ENCODE measurements at places on chromosomes 12 and 14.

DNA sequence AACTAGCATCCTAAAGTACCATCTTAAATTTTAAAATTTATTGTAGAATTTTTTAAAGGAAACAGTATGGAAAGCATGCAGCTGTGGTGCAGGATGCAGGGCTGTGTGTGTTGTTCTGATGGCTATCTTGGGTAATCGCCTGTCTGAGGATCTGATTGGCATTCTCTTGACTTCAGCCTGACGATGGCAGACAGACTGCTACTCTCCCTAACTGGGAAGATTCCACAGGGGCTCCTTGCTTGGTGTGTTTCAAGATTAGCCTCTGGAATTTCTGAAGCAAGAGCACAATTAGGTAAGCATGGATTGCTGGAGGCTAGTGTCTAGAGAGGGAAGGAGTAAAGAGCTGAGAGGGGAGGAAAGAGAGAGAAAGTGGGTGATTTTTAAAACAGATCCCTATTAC is 696.8 kb upstream of the LRFN5 start:
- no peak for DNase-seq

DNA sequence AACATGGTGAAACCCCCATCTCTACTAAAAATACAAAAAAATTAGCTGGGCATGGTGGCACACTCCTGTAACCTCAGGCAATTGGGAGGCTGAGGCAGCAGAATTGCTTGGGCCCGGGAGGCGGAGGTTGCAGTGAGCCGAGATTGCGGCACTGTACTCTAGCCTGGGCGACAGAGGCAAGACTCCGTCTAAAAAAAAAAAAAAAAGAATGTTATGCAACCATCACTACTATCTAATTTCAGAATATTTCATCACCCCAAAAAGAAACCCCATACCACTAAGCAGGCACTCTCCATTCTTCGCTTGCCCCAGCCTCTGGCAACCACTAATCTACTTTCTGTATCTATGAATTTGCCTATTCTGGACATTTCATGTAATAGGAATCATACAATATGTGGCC is 68.8 kb upstream of the AMN start:
- no peak for DNase-seq

DNA sequence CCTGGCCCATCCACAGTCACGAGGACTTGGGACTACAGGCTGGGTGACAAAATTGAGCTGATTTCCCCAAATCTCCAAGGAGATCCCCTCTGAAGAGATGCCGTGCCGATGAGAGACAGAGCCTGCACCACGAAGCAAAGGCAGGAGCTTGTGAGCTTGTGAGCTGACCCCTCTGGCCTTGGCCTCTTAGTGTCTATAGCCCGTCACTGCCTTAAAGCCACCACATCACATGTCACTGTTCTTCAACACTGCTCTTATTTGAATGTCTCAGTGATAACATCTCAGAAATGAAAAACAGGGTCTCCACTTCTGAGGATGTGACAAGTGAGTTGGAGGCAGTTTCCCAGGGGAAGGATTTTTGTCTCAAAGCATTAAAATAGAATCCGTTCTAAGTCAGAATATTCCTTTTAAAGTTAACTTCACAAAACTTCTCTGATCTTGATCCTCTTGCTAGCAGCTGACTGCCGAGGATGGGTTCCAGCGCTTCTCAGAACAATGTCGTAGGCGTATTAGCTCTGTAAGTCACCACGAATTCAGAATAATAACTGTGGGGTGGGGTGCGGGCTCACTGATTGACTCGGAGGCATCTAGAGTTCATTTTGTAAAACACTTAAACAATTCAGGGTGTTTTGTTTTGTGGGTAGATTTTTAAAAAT is 37.5 kb downstream of the CHST11 start:
- no peak for DNase-seq

GRCh38 chr12:99388671-99389195 is 258.8 kb upstream of the GARIN6 start:
- DNase-seq = no peak

- DNase-seq = no peak
Observed at GRCh38 chr12:60845696-60846095, 1249.9 kb downstream of the SLC16A7 start.

GRCh38 chr12:80317307-80317706 is 126.7 kb upstream of the PTPRQ start:
- DNase-seq = no peak

DNA sequence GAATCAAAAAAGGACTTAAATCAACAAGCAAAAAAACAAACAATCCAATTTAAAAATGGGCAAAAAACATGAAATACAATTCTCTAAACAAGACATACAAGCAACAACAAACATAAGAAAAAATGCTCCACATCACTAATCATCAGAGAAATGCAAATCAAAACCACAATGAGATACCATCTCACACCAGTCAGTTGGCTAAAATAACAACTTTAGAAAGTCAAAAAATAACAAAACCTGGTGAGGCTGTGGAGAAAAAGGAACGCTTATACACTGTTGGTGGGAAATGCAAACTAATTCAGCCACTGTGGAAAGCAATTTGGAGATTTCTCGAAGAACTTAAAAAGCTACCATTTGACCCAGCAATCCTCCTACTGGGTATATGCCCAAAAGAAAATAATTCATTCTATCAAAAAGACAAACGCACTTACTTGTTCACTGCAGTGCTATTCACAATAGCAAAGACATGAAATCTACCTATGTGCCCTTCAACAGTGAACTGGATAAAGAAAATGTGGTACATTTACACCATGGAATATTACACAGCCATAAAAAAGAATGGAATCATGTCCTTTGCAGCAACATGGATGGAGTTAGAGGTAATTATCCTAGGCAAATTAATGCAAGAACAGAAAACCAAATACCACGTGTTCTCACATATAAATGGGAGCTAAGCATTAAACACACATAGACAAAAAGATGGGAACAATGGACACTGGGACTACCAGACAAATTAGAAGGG is 26.9 kb downstream of the PRKD1 start:
- no peak for DNase-seq

- no peak for DNase-seq
Observed at GRCh38 chr14:95536036-95536593, 1.3 kb downstream of the GLRX5 start.

- no peak for DNase-seq
Observed at GRCh38 chr14:79584679-79585078, 626.6 kb downstream of the DIO2 start.

DNA sequence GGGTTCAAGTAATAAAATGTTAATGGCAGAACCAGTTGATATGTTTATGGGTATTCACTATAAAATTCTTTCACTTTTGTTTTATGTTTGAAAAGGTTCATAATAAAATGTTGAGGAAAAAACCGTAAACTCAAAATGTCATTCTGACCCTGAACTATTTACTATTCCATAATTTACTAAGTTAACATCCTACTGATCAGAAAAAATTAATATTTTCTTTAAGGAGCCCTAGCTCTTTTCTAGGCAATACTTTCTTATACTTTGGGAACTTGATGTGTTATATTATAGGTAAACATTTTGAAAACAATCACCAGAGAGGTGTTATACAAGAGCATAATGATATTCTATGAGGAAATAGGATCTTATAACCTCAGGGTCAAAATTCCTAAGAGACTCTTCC is 334.6 kb downstream of the ZFP36L1 start:
- DNase-seq = no peak

GRCh38 chr14:100713705-100714104 is 13.0 kb upstream of the DLK1 start:
- no peak for DNase-seq

GRCh38 chr14:65184032-65184764 is 81.9 kb upstream of the MAX start:
- DNase-seq = no peak

DNA sequence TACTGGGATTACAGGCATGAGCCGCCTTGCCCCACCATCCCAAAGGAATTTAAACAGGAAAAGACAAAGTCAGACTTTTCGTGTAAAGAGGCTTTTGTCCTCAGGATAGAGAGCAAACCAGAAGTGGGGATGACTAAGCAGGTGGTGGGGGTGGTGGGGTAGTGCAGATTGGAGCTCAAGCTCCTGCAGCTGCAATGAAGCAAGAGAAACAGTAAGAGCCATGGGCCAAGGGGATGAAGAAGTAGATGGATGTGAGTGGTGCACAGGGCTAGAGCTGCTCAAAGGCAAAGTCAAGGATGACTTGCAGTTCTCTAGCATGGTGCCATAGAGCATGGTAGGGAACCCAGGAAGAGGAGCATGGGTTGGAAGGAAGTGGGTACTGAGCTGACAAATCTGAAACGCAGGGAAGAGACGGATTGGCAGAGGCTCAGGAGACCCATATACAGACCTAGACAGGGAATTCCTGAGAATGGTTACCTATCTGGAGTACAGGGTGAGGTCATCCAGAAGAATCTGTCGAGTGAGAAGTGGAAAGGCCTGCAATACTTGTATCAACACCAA is 11.4 kb upstream of the RNF34 start:
- DNase-seq = no peak

GRCh38 chr14:38616959-38617358 is 361.1 kb upstream of the CLEC14A start:
- DNase-seq = no peak

DNA sequence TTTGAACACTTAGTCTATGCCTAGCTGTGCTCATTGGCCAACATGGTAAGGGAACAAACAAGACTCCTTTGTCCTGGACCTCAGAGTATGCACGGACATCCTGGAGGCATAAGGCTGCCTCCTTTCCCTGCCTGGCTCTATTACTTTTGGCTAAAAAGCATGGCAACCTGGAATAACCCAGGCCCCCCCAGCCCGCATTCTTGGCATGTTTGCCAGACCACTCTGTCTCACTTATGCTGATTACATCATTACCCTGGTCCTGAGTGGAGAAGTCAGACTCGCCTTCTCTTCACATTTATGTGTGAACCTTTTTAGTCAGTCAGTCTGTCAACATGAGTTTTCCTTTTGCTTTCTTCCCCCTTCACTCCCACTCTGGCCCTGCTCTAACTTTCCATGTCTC is 58.0 kb upstream of the ELK3 start:
- DNase-seq = no peak
